ENCODE measurements at places on chromosomes 12 and 14. TPM values are rescaled to one million over a fixed set of nuclear protein-coding genes. Genes with fewer than 3 reads are reported as not detected.

DNA sequence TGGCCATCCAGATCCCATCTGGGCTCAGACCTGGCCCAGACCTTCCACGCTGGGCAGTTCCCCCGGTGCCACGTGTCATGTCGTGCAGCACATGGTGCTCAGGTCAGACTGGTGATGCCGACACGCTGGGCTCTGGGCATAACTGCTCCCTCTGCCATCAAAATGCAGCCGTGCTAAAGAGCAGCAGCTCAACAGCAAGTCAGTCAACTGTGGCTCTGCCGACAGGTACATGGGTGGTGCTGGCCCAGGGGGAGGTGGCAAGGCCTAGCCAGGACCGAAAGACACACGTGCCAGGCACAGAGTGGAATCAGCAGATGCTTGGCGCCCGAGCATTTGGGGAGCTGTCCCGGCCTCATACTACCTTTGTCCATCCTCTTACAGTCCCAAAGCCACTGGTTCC lies 1.6 kb downstream of the MCRS1 start:
- no peak for DNase-seq

- peak; percentile 64 for DNase-seq
Observed at GRCh38 chr14:79856381-79856780, 354.9 kb downstream of the DIO2 start.

GRCh38 chr12:131163189-131163738 lies 209.6 kb downstream of the ADGRD1 start:
- DNase-seq = no peak

- no peak for DNase-seq
Observed at GRCh38 chr12:124270671-124271070, 24.2 kb upstream of the RFLNA start.

- no peak for DNase-seq
Observed at GRCh38 chr14:74840603-74841030, 35.3 kb downstream of the PROX2 start.

GRCh38 chr12:88793096-88793495 lies 212.8 kb upstream of the KITLG start:
- DNase-seq = no peak

- no peak for DNase-seq
Observed at GRCh38 chr12:41174602-41175001, 13.5 kb upstream of the PDZRN4 start.

DNA sequence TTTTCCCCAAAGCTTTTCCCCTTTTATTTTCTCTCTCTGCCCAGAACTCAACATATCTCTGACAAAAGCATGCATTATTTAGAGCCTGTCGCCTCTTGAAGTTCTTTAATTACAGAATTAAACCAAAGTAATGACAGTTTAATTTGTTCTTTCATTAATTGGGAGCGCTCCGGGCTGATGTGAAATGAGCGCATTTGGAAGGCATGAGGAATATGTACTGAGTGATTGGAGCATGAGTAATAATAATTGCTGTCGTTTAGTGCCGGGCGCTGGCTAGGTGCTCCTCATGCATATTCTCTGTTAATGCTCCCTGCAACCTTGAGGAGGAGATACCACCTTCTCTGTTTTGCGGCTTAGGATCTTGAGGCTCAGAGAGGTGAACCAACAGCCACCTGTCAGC lies 120.5 kb downstream of the SLC25A47 start:
- DNase-seq = no peak

GRCh38 chr14:38021861-38022260 lies 185.8 kb upstream of the SSTR1 start:
- no peak for DNase-seq

DNA sequence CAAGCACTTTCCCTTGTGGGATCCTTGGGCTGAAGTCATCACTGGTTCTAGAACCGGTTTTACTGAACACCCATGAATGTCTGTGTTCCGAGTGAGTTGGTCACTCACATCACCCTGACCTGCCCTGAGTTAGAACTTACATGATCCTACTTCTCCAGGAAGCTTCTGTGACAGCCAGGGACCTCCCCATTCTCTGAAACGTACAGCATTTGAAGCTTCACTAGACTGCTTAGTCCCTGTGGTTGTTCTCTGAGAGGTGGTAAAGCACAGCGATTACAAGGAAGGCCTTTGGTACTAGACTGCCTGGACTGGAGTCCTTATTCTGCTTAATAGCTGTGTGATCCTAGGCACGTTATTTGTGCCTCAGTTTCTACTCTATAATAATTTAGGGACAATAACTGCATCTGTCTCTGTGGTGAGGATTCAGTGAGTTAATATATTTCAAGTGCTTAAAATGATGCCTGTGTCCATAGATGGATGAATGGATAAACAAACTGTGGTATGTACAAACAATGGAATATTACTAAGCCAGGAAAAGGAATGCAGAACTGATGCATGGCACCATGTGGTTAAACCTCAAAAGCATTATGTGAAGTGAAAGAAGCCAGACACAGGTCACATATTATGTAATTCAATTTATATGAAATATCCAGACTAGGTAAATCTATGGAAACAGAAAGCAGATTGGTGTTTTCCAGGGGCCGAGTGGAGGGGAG lies 54.7 kb upstream of the DDX11 start:
- no peak for DNase-seq

DNA sequence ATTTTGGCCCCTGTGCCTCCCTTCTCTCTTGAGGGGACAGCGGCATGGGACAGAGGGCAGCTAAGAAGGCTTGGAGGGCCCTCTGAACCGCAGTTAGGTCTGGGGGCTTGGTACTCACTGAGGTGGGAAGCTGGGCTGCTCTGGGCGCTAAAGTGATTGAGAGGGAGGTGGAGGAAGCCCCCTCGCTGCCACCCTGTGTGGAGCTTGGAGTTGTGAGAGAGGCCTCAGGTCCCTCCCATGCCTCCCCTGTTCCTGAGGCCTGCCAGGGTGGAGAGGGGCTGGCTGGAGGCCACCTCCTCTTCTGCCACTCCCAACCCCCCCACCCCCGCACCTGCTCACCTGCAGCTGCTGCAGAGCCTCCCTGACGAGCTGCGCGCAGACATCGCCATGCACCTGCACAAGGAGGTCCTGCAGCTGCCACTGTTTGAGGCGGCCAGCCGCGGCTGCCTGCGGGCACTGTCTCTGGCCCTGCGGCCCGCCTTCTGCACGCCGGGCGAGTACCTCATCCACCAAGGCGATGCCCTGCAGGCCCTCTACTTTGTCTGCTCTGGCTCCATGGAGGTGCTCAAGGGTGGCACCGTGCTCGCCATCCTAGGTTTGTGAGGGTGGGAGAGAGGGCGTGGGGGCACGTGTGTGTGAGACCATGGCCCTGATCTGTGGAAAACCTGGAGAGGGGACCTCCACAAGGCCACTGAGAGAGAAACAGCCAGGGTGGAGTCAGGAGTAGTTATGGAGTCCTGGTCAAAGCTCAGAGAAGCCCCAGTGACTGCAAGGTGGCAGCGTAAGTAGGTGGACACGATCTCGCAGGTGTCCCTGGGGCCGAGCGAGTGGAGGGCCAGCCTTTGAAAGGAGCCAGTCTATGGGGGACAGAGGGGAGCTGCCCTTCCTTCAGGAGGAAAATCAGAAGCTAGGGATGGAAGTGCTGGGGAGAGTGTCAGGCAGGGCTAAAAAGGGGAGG lies 11.2 kb downstream of the KCNH3 start:
- no peak for DNase-seq

DNA sequence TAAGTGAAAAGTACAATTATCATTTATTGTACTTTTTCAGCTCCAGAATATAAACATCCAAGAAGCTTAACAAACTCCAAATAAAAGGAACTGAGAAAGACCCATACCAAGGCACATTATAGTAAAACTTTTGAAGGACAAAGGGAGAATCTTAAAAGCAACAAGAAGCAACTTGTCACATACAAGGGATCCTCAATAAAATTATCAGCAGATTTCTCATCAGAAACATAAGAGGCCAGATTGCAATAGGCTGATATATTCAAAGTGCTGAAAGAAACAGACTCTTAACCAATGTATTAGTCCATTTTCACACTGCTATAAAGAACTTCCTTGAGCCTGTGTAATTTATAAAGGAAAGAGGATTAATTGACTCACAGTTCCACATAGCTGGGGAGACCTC lies 48.3 kb downstream of the TTC7B start:
- DNase-seq = no peak

GRCh38 chr12:132662901-132663755 lies 24.0 kb downstream of the POLE start:
- no peak for DNase-seq

Gene SERPINA12
- total RNA-seq = not detected

Gene ITGB7
- not detected for total RNA-seq

Gene FOXG1
- 0.24 TPM for total RNA-seq

Gene AQP6
- total RNA-seq = 0.48 TPM

Gene NEUROD4
- 3.4 TPM for total RNA-seq

Gene HPD
- total RNA-seq = not detected
